ENCODE measurements at places on chromosomes 7 and 10.
A peak's percentile ranks its signal among the peaks of the same experiment; 100 is the strongest.

GRCh38 chr10:118562851-118563250 is 32.6 kb downstream of the PRLHR start:
- no peak for DNase-seq

DNA sequence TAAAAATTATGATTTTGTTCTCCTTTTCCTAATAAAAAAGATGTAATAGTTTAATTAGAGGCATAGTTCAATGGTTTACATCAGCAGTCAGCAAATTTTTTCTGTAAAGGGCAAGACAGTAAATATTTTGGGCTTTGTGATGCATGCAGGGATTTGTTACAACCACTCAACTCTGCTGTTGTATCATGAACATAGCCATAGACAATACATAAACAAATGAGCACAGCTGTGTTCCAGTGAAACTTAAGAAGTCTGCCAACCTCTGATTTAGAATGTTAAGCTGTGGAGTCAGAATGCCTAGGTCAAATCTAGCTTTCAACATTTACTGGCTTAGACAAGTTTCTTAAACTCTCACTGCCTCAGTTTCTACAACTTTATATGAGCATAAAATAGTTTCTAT is 31.6 kb downstream of the ASZ1 start:
- no peak for DNase-seq

DNA sequence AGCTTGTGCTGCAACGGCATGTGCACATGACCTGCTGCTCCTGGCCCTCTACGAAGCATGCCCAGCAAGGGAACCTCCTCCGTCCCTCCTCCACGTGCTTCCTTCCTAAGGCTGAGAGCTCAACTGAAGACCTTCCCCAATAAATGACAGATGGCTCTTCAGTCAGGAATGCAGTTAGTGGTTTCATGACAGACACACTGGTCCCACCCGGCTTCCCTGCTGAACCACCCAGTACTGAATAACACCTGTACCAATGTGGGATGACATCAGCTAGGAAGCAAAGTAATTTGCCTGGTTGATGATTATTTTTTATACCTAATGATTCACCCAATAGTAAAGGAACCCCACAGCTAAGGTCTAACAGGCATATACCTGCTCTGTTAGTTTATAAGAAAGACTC is 69.1 kb downstream of the SCRN1 start:
- DNase-seq: no peak

DNA sequence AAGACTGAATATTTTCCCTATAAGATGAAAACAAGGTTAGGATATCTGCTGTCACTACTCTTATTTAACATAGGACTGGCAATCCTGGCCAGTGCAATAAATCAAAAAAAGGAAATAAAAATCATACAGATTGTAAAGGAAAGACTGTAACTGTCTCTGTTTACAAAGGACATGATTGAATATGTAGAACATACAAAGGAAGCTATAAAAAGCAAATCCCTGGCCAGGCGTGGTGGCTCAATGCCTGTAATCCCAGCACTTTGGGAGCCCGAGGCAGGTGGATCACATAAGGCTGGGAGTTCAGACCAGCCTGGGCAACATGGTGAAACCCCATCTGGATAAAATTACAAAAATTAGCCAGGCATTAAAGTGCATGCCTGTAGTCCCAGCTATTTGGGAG is 15.8 kb downstream of the ZNF485 start:
- no peak for DNase-seq

DNA sequence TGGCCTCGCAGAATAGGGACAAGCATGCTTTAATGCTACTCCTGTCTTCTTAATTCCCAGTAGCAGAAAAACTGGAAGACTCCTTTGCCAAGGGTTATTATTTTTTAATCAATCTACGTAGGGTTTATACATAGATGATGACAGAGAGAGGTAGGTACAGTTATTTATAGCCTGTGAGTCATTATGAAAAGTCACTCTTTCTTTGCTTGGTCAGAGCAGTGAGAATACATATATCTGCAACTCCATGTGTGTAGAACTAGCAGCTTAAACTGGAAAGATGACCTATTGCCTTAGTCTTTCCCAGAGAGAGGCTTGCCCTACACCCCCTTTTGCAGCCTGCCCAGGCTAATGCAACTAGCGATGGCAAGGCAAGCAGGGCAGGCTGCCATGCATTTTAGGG is 1050.6 kb downstream of the NRG3 start:
- no peak for DNase-seq

DNA sequence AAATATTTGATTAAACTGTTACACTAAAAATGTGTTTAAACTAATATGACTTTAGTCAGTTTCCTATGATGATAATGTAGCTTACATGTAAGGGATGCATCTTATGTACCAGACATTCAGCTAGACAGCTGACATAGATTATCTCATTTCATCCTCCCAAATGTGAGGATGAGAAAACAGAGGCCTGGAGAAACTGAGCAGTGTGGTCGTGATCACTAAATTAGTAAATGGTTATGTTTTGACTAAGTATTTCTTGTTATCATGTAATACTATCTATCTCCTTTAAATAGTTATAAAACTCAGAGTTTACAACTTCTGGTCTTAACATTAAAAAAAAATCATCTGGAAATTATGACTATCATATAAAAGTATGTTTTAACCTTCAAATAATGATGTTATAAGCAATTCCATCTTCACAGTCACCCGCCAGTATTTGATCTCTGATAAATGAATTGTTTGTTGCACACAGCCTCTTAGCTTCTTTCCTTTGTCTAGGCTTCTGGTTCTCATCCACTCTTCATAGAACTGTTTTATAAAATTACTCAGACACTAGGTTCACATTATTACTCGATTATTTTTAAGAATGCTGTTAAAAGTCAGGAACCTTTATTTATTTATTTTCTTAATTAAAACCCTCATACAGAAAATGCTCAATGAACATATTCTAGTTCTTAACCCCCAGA is 33.6 kb upstream of the HDAC9 start:
- no peak for DNase-seq

GRCh38 chr10:70561070-70561469 is 41.5 kb downstream of the PRF1 start:
- no peak for DNase-seq

GRCh38 chr10:133471300-133472109 is 17.8 kb downstream of the SCART1 start:
- no peak for DNase-seq

- DNase-seq: peak; percentile 75
Observed at GRCh38 chr10:100518761-100519241, 860 bp downstream of the SEC31B start.

DNA sequence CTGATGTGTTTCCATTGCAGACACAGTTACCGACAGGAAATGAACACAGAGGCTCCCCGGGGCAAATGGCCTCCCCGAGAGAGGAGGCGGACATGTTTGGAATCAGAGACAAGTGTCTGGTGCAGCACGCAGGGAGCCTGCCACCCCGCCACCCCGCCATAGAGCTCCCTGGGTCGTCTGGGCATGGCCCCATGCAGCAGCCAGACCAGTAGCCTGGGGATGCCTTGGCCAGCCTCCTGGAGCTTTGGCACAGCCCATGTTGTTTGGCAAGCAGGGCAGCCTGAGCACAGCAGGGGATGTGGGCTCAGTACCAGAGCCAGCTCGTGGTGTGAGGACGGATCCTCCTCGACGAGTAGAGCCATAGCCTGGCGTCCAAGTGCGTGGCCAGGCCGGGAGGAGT is 80.8 kb downstream of the NKX6-2 start:
- no peak for DNase-seq

GRCh38 chr10:11610826-11611247 is 613 bp downstream of the USP6NL start:
- DNase-seq: no peak

GRCh38 chr7:30282735-30283134 is 1.7 kb upstream of the ZNRF2 start:
- no peak for DNase-seq

DNA sequence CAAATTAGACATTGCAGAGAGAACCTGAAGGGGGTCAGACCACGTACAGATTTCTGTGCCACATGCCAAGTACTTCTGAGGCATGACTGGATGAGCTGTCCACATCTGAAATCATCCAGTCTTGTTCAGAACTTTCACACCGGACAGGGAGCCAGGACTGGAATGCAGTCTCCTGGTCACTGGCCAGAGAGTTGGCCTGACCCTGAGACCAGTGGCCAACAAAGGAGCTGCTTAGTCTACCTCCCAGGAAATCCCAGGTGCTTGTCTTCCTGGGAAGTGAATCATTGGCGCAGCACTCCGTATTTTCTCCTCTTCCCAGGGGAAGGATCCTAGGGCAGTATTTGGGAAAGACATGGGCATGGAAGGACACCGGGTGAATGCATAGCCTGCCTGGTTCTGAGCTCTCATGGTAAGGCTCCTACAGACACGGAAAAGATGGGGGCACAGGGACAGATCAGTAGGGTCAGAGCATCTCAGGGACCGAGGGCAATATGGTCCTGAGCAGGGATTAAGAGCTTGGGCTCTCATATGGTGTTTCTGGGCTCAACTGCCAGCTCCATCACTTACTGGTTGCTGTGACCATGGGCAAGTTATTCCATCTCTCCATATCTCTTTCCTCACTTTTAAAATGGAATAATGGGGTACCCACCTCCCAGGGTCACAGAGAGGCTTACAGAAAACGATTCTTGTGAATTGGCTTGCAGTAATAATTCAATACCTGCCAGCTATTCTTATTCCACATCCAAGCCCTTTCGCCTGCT is 1.3 kb upstream of the SCD start:
- no peak for DNase-seq

- no peak for DNase-seq
Observed at GRCh38 chr10:125707541-125708468, 11.7 kb upstream of the EDRF1 start.

- no peak for DNase-seq
Observed at GRCh38 chr7:84091318-84091717, 103.3 kb downstream of the SEMA3A start.

DNA sequence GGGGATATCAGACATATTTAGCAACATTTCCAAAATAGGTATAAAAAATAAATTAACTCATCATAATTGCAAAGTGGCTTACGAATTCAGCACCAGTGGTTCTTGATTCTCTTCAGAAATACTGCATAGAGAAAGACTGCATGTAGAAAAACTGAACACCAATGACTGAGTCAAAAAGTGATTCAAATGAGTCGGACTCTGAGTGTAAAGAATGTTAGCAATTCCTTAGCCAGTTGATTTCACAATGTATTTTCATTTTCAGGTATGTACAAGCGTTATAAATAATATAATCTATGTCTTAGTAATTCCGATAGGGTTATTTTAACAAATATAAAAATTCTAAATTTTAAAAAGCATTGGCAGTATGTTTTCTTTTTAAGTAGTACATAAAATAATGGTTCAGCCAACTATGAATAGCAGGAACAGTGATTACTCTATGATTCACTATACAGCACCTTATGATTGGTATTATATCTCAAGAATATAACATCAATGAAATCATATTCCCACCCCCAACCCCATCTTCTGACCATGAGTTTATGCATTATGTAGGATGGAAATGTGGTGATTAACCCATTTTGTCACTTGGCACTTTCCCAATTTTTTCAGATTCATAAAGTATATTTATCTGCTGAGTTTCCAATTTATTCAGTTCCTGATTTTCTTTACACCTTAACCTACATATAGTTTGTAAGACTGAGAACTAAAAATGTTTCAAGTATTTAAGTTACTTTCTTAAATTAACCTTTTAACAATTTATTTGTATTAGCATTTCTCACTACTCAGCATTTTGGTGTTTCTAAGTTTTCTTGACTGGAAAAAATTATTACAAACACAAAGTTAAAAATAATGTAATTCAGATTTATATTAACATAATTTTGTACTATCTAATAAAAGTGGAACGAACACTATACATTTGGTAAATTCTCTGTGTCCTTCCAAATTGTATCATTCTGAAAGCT is 33.9 kb downstream of the DNAJC1 start:
- DNase-seq: no peak

GRCh38 chr7:125316466-125316865 is 386.8 kb upstream of the POT1 start:
- no peak for DNase-seq

DNA sequence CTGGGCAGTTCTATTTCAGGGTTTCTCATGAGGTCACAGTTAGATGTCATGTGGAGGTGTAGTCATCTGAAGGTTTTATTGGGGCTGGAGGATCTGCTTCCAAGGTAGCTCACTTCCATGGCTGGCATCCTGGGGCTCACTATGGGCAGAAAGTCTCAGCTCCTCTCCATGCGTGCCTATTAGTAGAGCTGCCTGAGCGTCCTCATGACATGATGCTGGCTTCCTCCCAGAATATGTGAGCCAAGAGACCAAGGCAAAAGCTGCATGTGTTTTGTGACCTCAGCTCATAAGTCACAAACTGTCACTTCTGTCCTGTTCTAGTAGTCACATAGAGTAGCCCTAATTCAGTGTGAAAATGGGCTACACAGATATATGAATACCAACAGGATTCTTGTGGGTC is 524.4 kb downstream of the SUGCT start:
- DNase-seq: no peak

DNA sequence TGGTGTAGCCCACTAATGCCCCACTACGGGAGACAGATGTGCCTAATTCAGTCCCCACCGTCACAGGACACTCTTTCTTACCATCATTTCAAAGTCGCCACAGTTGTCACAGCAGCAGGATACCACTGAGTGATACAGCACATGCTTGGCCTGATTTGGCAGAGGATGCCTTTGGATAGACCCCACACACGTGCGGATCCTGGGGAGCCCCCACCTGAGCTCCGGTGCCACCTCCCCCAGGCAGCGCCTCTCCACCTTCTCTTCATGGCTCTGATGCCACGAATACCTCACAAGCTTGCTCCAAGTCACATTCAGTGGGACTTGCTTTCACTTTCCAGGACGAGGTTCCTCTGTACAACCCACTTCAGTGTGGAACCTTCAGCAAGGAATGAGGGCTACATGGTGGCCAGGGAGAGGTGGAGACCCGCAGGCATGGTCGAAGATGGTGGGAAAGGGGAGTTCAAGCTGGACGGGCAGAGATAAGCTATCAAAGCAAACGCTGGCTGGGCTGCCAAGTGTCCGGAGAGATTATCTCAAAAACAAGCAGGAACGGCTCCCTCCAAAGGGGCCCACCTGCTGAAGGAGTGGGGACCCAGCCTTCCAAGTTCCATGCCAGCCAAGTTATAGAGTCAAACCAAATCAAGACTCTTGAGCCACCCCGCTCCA is 107.4 kb downstream of the ZRANB1 start:
- no peak for DNase-seq

GRCh38 chr7:113963356-113963755 is 44.5 kb upstream of the PPP1R3A start:
- no peak for DNase-seq

GRCh38 chr10:92832998-92833650 is 15.2 kb upstream of the EXOC6 start:
- no peak for DNase-seq

GRCh38 chr10:46106410-46107255 is 60.6 kb upstream of the MSMB start:
- no peak for DNase-seq

GRCh38 chr10:46514431-46514861 is 42.0 kb downstream of the GPRIN2 start:
- no peak for DNase-seq

- no peak for DNase-seq
Observed at GRCh38 chr7:120205101-120205500, 67.9 kb upstream of the KCND2 start.
